ENCODE measurements at places on chromosomes 6 and 20.

DNA sequence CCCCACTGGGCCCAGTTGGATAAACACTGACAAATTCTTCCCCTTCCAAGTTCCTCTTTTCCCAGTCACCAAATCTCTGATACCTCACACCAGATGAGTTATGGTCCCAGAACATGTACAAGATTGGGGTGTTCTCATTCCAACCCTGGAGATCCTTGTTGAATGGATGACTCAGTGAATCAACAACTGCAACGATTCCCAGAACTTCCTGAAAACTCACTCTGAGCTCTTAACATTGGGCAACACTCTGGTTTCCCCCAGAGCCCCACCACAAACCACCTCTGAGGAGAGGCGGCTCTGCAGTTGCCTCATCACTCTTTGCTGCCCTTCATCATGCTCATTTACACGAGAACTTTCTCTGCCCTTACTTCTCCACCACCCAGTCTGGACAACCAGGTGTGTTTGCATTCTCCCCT is 115.2 kb downstream of the MRPL14 start:
- no peak for DNase-seq

DNA sequence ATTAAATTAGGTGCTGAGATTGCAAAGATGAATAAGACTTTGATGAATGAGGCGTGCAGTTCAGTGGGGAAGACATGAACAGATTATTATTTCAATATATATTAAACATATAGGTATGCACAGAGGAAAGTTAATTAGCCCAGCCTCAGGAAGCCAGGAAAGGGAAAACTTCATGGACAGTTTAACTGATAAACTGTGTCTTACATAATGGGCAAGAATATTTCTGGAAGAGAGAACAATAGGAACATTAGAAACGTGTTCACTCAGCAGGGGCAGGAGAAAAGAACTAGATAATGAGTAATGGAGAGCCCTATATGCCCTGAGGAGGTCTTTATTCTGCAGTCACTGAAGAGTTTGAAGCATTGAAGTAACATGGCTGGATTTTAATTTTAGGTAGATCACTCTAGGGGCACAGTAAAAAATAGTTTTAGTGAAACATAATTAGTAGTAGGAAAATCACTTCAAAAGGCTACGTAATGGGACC is 23.6 kb downstream of the CEP57L1 start:
- no peak for DNase-seq

DNA sequence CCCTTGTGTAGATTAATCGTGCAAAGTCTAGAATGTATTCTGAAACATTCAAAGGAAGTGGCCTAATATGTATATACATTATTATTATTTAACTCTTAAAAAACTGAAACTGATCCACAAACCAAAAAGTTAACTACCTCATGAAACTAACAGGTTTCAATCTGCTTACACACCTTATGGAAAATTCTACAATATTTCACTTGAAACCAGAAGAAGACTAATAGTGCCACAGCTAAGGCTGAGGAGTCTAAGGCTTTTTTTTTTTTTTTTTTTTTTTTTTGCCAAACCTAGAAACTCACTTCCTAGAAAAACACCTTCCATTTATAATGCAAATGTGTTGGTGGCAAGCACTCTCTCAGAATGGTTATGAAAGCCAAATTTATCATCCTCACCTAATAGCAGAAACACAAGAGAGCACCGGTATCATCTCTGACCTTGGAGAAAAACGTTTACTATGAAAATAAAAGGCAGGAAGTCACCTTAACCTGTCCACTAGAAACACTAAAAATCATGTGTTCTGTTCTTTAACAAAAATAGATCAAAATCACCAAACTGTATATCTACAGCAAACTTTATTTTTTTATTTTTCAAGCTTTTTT is 586.1 kb downstream of the FRK start:
- no peak for DNase-seq

DNA sequence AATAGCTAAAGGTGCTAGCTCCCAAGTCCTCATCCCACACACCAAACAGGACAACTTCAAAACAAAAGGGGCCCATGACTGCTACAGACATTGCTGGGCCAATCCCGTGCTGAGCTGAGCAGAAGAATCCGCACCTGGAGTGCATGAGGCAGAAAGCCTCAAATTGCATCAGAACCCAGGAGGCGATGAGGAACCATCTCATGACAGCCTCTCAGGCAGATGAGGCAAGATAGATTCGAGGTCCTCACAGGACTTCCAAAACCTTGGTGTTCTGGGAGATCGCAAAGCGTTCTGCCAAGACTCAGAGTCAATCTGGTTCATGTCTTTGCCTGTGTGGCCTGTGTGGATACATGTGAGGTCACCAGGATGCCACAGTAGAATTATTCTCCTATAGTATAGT is 32.8 kb upstream of the SSTR4 start:
- no peak for DNase-seq

GRCh38 chr6:56716229-56716628 is 73.5 kb upstream of the DST start:
- no peak for DNase-seq

DNA sequence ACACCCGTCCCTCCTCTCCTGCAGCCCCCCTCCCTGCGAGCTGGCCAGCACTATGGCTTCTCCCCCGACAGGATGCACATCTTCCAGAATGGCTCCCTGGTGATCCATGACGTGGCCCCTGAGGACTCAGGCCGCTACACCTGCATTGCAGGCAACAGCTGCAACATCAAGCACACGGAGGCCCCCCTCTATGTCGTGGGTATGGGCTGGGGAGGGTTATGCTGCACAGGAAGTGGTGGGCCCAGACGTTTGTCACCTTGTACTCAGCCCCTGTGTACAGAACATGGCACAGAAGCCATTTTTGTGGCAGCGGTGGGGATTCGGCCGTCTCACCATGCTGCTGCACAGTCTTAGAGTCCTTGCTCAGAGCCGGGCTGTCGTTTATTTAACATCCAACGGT is 29.0 kb upstream of the SRF start:
- DNase-seq, result no peak

GRCh38 chr6:14037402-14038277 is 79.9 kb upstream of the CD83 start:
- DNase-seq, result no peak
